ENCODE measurements at places on chromosomes 2 and 18.

GRCh38 chr2:120738786-120739437, 3.2 kb downstream of the GLI2 start:
- DNase-seq: peak; percentile 66

GRCh38 chr18:11118051-11118766, 31.2 kb downstream of the PIEZO2 start:
- no peak for DNase-seq

DNA sequence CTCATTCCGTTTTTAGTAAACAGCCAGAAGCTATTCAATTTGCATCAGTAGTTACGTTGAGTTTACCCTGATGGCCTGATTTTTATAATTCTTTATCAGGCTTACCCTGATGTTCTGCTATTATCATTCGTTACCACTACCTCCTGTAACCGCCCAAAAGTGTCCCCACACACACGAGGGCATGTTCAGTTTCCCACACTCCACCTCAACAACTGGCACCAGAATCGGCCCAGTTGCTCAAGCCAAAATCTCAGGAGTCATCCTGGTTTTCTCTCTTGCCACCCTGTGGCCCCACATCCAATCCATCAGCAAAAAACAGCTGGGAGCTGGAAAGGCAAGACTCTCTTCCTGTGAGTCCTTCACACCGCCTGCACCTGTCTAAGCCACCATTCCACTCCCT, 102.9 kb upstream of the RAB6C start:
- no peak for DNase-seq

DNA sequence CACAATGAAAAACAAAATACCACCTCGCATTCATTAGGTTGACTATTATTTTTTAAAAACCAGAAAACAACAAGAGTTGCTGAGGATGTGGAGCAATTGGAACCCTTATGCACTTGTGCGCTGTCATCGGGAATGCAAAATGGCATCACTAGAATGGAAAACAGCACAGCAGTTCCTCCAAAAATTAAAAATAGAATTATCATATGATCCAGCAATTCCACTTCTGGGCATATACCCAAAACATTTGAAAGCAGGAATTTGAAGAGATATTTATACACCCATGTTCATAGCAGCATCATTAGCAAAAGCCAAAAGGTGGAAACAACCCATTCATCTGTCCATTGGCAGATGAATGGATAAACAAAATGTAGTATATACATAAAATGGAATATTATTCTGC, 11.9 kb upstream of the NMUR1 start:
- DNase-seq: no peak

DNA sequence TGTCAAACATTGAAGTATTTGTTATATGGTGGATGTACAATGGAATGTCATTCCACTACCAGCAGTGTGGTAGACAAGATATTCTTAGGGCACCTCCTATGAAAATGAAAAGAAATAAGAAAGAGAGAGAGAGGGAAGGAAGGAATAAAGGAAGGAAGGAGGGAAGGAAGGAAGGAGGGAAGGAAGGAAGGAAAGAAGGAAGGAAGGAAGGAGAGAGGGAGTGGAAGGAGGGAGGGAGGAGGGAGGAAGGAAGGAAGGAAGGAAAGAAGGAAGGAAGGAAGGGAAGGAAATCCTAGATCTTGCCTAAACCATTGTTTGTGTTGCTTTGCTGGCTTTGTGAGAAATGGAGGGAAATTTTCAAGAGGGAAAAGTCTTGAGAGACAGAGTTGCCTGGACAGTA, 50.1 kb upstream of the TCF7L1 start:
- no peak for DNase-seq

DNA sequence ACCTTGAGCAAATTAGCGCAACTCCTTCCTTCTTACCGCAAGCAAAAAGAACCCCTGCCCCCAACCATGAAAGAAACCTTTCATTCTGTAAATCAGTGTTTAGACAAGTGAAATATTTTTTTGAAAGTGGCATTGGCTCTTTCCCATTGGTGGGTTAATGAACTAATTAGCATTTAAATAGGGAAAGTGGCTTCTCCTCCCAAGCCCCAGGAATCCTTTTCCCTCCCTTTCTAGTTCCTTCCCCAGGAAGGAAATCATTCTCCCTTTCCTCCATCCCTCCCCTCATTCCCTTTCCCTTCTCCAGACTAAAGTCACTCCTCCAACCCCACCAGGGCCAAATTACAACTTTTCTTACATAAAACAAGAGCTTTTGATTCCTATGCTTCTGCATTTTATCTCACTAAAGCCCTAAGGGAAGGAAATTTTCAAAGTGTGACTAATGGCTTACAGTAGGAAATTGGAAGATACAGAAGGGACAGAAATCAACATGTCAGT, 22.9 kb upstream of the TYMS start:
- no peak for DNase-seq

GRCh38 chr18:74635224-74635975, 37.7 kb downstream of the ZNF407 start:
- DNase-seq: no peak

DNA sequence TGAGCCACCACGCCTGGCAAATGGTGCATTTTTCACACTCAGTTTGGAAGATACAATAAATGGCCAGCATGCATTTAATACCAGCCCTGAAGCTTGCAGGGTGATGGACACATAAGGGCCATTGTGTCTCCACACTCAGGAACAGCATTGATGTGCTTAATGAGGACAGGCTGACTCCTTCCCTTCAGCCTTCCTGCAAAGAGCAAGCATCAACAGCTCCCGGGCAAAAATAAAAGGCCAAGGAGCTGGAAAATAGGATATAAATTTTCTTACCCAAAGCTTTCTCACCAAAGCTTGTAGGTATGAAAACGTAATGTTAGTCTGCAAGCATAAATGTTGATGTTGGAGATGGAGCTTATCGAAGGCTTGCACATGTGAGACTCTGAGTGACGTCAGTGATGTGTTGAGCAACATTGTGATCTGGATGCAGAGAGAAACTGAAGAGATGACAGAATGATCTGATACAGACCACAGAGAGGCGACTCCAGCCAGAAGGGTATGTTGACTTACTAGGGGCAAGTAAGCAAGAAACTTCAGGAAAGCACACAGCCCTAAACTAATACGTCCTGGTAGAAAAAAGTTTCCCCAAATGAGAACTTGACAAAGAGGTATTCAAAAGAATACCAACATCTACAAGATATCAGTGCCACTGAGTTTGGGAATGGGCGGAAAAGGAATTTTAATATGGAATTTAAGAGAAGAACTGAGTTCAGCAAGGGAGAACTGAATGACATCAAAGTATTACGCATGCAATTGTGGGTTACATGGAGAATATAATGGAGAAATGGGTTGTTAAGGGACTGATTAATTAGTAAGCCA, 256.5 kb downstream of the TGIF1 start:
- no peak for DNase-seq

- no peak for DNase-seq
Observed at GRCh38 chr18:26553943-26554342, 5.6 kb upstream of the KCTD1 start.

GRCh38 chr18:48624856-48625255, 86.0 kb downstream of the CTIF start:
- DNase-seq: no peak

DNA sequence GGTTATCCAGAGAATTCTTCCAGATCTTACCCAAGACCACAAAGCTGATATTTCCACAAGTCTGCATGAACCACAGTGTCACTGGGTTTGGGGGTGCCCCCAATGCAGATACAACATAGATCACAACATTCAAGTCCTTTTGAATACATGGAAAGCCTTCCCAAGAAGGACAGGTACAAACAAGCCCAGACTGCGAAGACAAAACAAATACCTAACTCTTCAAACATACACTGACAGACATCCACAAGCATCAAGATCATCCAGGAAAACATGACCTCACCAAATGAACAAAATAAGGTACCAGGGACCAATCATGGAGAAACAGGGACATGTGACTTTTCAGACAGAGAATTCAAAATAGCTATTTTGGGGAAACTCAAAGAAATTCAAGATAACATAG, 93.1 kb downstream of the MDH1 start:
- DNase-seq: no peak

DNA sequence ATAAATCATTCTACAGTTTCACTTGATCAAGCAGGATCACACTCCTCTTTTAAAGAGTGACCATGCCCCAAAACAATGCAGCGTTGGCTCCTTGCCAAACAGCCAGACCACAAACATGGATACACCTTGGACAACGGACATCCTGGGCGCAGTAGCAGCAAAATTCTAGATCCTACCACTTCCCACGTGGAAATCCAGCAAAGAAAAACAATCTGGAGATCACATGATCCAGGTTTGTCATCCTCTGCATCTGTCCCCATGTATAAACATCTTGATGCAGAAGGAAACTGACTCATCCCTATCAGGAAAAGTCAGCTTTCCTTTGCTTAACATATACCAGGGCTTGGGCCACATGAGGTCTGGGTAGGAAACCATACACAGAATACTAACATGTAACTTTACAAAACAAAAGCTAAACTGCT, 53.1 kb downstream of the ZNF521 start:
- DNase-seq: no peak

DNA sequence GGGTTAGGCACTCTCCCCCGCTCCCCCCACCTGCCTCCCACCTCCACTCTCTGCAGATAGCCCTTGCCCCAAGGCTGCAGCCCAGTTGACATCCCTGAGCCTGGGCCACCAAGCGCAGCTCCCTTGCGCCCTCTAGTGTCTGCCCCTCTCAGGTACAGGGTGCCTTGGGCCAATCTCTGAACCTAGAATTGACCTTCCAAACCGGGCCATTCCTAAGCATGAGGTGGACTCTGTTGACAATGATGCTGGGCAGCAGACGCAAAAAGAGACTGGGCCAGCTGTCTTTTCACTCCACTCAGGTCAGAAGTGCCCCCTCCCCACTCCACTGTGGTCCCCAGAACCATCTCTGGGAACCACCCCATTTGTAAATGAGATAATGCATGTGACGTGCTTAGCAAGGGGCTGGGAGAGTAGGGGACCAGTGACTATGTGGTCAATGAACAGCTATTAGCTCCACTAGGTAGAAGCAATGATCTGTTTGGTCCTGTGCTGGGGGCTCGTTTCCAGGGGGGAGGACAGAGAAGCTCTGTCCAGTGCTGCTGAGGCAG, 43.3 kb upstream of the PLB1 start:
- peak; percentile 94 for DNase-seq

GRCh38 chr2:44155666-44156446, 12.8 kb upstream of the PPM1B start:
- DNase-seq: no peak

DNA sequence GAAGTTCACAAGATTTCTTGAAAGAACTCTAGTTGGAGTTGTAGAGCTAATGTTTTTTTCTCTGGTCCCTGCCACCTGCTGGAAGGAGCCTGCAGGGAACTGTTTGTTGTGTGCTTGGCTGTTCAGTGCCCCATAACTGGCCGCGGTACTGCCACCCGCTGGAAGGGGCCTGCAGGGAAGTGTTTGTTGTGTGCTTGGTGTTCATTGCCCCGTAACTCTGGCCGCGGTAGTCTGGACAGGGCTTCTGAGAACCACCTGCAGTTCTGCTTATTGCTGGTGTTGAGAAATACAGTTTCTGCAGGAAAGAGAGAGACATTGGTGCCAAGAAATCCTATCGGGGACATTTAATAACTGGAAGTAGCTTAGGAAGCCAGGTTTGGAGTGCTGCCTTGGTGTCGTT, 58.1 kb downstream of the AGAP1 start:
- DNase-seq: peak; percentile 71

DNA sequence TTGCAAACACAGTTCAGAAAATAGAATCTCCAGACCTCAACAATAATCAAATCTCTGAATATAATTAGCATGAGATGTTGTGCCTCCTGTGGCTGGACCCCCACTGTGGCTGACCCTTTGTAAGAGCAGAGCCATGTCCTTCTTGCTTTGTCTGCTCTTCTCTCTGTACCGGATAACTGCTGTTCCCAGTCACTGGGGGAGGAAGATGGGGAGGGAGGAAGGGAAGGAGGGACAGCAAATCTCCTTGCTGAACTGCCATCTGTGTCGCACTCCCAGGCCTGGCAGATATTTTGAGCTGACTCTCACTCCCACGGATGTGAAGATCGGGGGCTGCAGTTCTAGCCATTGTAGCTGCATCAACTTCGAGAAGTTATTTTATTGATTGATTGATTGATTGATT, 319.0 kb upstream of the CXCR4 start:
- no peak for DNase-seq

- no peak for DNase-seq
Observed at GRCh38 chr18:21727702-21728101, 12.9 kb upstream of the MIB1 start.

GRCh38 chr18:67134911-67135310, 381.6 kb downstream of the DSEL start:
- DNase-seq: no peak

- peak; percentile 80 for DNase-seq
Observed at GRCh38 chr18:22170421-22171257, 1.2 kb downstream of the GATA6 start.

- DNase-seq: no peak
Observed at GRCh38 chr2:155913356-155913755, 419.2 kb downstream of the NR4A2 start.

GRCh38 chr2:104415284-104415683, 438.6 kb upstream of the POU3F3 start:
- DNase-seq: no peak

GRCh38 chr2:165586019-165586418, 116.5 kb downstream of the CSRNP3 start:
- no peak for DNase-seq

DNA sequence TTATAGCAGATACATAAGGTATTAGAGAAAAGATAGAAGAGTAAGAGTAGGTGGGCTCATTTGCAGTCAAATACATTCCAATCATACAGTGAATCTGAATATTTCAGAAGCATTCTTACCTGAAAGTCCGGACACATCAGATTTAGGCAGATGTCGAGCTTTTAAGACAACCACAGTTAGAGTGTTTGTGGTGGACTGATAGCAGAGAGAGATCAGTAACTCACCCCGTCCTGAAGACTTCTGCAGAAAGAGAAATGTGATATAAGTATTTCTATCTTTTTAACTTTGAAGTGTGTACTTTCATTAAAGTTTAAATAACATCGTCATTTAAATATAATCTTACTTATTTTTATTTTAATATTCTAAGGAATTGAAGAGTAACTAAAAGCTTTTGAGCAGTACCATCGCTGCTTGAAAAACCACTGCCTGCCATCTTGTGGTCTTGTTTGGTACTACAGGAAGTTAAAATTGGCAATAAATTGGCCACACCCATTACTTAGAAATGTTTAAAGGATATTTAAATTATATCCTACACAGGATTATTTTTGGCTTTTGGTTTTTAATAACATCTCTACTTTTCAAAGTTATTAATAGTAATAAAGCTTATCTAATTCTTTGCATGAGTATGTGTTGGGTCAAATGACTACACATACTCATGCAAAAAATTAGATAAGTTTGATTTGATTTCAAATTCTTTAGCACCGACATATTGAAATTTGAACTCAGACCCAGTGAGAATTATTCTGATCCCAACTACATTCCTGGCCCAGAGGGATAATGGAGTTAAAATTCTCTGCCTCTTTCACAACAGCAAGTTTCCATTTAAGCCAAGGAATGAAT, 5.5 kb downstream of the SYT4 start:
- no peak for DNase-seq

- no peak for DNase-seq
Observed at GRCh38 chr2:237073552-237073951, 12.1 kb upstream of the COPS8 start.
